Stimulated activated CD8-positive, alpha-beta memory T cell treated with anti-CD3 and anti-CD28 coated beads, Interleukin-4, amount 100 ng/mL, for 1 hour (primary cell): ENCODE measurements at places on chromosomes 6 and 20.

DNA sequence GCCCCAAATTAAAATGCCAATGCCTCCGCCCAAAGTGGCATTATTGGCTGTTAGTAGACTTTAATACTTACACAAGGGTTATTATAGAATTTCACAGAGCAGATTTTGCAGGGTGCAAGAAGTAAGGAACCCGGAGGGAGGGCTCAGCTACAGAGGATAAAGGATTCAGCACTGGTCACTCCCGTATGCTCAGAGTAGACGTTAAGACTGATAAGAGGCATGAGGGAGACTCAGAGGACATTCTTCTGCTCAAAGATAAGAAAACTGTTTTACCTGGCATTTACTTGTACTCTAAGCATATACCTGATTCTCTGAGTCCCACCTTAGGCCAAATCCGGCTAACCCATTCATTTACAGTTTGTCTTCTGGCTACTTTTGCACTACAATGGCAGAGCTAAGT, 36.5 kb upstream of the OVOL2 start:
- DNase-seq = no peak

DNA sequence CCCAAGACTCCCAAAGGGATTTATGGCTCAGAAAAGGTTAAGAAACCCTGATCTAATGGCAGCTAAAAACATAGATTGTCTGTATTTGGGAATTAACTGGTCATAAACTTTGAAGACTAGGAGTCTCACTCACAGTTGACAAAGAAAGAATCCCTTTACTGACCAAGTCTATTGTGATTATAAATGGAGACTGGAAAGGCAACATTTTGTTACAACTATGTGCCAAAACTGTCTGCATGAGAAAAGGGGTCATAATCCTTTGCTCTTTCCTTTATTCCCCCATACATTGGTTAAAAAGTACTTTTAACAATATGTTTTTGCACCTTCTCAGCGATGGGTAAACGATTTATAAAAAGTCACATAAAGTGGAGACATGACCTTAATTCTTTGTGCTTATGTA, 206.9 kb upstream of the MAP3K7 start:
- DNase-seq = no peak

DNA sequence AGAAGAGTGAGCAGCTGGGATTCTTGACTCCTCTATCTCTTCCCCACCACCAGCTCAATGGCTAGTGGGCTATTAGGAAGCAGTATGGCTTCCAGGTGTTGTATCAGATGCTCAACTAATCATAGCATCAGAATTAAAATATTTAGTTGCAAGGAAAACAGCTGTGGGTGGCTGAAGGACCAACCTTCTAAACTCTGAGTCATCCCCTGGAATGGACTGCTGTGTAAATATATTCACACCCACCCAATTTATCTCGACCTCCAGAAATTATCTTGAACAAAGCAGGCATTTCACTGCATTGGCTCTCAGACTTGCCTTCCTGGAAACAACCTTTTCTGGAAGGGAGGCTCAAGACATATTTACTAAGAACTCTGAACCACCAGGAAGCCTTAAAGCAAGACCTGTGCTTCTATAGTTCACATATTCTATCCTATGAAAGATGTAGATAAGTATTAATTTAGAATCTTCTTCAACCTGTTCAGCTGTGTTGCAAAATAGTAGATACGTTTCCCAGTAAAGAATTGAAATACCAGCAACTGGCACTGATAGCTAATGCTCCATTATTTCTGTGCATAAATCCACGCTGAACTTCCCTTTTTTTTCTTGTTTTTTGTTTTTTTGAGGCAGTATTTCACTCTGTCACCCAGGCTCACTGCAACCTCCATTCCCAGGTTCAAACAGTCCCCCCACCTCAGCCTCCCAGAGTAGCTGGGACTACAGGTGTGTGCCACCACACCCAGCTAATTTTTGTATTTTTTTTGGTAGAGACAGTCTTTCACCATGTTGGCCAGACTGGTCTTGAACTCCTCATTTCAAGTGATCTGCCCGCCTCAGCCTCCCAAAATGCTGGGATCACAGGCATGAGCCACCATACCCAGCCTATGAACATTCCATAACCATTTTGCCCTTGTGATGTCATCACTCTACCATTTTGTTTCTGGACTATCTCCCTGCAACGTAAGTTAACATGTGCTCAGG, 56.9 kb upstream of the CD2AP start:
- DNase-seq = no peak

GRCh38 chr20:51447097-51447764, 95.3 kb downstream of the NFATC2 start:
- DNase-seq = no peak

GRCh38 chr20:301886-302848, 4.8 kb downstream of the ZCCHC3 start:
- no peak for DNase-seq

- no peak for DNase-seq
Measured at GRCh38 chr6:324116-324728, 31.9 kb downstream of the DUSP22 start.

- no peak for DNase-seq
Measured at GRCh38 chr20:45358282-45359068, 4.5 kb upstream of the SYS1 start.

DNA sequence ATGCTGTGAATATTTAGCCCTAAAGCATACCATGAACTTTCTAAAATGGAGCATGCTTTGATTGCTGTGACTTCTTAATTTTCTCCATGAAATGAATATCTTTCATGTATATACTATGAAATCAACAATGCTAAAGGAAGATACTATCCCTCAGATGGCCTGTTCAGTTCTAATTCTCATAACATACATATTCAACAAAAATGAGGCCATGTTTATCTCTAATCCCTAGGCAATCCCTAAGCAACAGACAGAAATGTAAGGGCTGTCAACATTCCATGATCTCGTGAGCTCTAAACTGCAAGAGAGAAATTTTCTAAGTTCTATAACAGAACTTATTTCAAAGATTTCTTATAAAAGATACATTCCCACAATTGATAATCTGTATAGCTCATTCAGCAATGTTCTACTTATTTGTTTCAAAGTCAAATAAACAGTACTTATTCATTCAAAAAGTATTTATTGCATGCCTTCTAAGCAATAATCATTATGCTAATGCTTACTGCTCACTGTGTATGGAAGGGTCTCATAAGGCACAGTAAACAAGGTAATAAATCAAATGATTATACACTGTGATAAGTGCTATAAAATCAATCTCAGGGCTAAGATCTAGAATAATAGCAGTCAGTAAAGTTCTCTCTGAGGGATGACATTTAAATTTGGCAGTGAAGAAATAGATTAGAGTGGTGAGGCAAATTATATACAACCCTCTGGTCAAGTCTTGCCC, 492.9 kb downstream of the PHF3 start:
- no peak for DNase-seq

DNA sequence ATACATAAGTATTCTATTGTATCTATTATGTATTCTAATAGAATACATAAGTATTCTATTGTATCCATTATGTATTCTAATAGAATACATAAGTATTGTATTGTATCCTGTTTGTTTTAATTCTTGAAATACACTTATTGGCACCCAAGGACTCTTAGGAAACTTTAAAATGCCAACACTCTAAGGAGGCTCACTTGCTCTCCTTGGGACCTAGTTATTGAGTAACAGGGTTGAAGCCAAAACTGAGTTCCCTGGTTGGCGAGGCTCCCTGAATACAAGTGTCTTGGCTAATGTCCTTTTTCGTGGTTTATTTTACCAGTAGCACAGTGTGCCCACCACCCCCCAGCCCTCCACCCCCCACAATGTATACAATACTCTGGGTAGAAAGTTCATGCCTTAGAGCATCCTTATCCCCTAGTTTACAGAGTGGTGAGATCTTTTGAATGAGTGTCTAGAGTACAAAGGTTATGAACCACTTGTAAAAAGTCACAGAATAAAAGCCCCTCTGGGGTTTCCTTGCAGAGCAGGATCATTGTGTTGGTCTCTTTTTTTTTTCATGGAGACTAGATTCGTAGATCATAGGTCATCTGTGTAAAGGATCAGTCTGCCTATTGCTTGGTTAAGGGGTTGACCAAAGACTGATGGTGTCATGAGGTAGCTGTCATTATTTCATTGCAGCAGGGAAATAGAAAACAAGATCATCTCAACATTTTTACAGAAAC, 32.5 kb upstream of the PRDM1 start:
- DNase-seq = no peak

- DNase-seq = no peak
Measured at GRCh38 chr6:36662380-36662779, 16.1 kb upstream of the CDKN1A start.

DNA sequence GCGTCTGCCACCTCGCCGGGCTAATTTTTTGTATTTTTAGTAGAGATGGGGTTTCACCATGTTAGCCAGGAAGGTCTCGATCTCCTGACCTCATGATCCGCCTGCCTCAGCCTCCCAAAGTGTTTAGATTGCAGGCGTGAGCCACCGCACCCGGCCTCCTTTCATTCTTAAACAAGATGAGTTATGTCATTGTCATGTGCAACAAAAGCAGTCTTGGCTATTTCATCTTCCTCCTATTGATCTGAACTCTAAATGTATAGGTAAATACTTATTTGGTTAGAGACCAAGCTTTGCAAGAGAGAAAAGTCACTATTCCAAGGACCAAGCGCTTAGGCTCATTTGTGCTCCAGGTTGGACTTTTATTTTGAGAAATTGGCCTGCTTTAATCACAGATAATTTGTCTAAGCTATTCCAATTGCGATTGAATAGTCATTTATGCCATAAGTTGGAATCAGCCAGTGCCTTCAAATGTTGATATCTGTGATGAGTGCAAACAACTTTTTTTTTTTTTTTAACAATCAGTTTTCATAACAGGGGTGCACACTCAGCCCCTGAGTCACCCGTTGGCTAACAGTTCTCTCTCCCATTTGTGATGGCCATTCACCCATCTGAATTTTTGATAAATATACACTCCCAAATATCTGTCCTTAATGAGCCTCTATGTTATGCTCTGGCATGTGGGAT, 167.3 kb downstream of the BCAS1 start:
- no peak for DNase-seq

GRCh38 chr6:56806368-56806767, 148.5 kb upstream of the BEND6 start:
- no peak for DNase-seq

DNA sequence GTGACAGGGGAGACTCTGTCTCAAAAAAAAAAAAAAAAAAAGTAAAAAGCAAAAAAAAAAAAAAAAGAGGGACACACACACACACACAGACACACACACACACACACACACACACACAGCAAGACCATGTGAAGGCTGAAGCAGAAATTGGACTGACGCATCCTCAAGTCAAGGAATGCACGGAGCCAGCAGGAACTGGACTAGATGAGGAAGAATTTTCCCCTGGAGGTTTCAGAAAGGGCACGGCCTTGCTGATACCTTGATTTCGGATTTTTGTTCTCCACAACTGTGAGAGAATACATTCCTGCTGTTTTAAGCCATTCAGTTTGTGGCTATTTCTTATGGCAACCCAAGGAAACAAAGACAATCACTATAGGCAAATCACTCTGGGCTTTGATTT, 176.9 kb upstream of the SALL4 start:
- no peak for DNase-seq

DNA sequence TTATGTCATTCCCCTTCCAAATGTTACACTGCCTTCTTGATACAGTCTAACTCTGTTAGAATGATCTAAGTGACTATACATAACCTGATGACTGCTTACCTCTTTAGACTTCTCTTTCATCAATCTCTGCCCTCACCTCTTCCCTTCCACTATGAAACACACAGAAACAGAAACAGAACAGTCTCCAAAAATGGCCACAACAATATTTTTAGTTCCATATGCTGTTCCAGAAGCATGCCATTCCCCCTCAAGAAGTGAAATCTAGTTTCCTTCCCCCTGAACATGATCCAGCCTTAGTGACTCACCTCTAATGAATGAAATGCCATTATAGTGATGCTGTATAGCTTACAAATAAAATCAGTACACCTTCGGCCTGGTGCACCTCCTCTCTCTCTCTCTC, 229.3 kb upstream of the TENT5A start:
- DNase-seq = no peak

DNA sequence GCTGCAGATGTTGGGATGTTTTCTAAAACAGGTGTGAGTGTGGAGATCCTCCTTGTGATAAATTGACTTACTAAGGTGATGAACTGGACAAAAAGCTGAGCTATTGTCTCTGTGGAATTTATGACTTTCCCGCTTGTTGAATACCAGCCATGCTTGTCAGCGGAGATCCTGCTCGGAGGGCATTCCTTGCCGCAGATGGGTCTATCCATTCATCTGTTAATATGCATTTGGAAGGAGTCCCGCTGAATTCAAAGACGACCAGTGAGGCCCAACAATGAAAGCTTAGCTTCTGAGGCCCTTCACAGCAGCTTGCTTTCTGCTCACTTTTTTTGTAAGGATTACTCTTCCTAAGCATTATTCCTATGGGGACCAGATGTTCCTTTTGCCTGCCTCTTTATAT, 124.9 kb downstream of the TIAM2 start:
- DNase-seq = no peak

DNA sequence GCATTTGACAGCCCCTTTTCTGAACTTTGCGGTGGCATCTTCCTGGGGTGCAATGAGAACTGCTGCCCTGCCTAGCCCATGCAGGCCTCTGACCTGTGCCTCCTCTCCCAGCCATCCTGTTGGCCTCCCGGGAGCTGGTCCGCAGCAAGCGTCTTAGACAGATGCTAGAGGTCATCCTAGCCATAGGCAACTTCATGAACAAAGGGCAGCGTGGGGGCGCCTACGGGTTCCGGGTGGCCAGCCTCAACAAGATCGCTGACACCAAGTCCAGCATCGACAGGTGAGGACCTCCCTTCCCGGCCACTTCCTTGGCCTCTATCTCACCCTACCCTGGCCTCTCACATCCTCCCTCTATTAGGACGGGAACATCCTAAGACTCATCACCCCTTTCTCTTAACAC, 37.6 kb downstream of the MOCS1 start:
- DNase-seq = no peak

GRCh38 chr20:39190666-39191570, 228.8 kb downstream of the DHX35 start:
- DNase-seq = no peak

DNA sequence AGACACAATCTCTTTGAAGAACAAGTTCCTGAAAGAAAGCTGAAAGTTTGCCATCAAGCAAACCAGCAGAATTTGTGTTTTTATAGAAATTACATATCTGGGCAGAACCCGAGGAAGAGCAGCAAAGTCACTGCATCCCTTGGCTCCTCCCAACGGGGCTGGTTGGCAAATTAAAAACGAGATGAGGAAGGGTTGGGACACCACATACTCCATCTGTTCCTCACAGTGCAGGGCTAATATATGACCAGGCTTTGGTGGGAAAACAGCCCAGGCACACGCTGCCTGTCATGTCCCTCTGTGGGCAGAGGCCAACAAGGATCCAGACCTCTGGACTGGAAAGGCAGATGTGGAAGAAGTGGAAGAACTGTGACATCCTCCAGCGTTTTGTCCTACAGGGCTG, 607.3 kb downstream of the CDH26 start:
- no peak for DNase-seq

DNA sequence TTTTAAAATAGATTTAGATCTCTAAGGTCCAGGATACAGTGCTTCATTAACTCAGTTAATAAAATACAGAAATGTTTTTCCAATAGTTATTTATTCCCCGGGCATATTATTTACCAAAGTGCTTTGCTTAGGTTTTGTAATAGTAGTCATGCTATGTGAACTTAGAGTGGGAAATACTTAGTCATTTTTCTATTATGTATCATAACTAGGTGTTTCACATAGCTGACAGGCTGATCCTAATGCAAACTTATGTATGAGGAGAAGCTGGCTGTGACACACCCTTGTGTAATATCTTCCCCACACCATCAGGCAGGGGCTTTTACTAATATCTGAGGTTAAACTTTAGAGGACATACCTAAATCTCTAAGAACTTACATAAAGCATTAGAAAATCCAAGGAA, 277.7 kb upstream of the RIMS1 start:
- DNase-seq = no peak

- no peak for DNase-seq
Measured at GRCh38 chr6:134870677-134871498, 79.0 kb downstream of the ALDH8A1 start.
